ENCODE measurements at places on chromosomes 16 and 17. TPM values are rescaled to one million over a fixed set of nuclear protein-coding genes. Genes with fewer than 3 reads are reported as not detected.

GRCh38 chr17:72053449-72053848, 67.4 kb upstream of the SOX9 start:
- no peak for DNase-seq

DNA sequence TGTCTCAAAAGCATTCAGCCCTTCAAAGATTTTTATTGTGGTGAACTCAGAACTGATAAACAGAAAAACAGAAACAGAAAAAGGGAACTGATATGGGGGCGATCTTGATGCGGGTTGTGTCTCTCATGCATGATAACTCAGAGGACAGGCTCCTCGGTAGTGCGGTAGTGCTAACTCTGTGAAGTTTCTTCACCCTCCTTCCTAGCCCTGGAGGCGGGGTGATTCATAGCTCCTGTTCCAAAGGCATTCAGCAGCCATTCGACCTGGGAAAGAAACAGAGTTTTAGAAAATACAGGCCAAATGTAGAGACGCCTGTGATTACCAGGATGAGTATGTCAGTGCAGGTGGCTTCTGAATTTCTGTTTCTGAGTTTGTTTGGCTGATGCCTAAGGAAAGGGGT, 5.5 kb upstream of the MAF start:
- DNase-seq, result no peak

DNA sequence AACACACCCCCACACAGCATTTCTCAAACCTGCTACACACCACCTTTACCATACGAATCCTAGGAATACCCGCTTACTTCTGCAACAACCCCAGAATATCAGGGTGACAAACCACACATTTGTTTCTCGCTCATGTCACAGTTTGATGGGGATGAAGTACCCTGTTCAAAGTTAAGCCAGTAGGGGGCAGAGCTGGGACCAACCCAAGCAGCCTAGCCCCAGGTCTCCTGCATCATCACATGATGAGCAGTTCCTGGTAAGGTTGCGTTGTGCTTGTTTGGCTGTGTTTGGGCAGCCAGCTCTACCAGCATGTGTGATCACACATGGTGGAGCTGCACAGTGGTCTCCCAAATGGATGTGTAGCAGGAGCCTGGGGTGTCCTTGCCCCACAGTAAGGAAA, 103.6 kb upstream of the C16orf82 start:
- no peak for DNase-seq

- DNase-seq, result no peak
Measured at GRCh38 chr17:15952048-15952532, 7.2 kb downstream of the ADORA2B start.

- DNase-seq, result no peak
Measured at GRCh38 chr16:53695070-53695469, 8.6 kb downstream of the RPGRIP1L start.

GRCh38 chr16:49661465-49662187, 194.3 kb downstream of the ZNF423 start:
- DNase-seq, result no peak

- DNase-seq, result no peak
Measured at GRCh38 chr17:9402590-9403199, 172.9 kb downstream of the STX8 start.

Gene RSPRY1
- 14.0 TPM for total RNA-seq

DNA sequence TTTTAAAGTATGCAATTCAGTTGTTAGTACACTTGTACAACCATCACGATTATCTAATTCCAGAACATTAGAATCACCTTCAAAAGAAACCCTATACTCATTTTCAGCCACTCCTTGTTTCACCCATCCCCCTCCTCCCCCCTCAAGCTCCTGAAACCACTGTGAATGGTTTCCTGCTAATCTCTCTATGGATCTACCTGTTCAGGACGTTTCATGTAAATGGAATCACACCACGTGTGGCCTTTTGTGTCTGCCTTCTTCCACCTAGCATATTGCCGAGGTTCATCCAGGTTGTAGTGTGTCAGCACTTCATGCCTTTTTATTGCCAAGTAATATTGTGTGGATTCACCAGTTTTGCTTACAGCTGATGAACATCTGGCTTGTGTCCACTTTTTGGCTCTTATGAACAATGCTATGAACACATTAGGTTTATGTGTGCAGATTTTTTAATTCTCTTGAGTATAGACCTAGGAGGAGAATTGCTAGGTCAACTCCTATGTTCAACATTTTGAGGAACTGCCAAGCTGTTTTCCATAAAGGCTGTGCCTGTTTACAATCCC, 17.8 kb downstream of the EIF4A3 start:
- no peak for DNase-seq

Gene PRSS53
- 1.2 TPM for total RNA-seq

- no peak for DNase-seq
Measured at GRCh38 chr17:65092262-65092661, 35.7 kb upstream of the GNA13 start.

DNA sequence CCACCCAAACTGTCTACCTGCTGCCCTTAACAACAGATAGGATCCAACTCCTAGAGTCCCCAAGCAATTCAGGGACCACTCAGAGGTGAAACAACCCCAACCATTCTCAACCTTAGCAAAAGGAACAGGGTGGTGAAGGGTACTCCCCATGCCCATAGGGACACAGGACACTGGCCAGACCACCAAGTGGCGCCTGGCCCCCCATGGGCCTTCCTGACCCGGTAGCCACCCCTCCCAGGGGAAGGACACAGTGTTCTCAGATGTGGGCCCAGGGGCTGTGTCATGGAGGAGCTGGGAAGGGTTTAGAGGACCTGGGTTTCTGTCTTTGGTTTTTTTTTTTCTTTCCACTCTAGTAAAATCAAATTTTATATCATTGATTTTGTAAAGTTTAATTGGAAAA, 9.7 kb upstream of the SLC25A39 start:
- DNase-seq, result no peak

DNA sequence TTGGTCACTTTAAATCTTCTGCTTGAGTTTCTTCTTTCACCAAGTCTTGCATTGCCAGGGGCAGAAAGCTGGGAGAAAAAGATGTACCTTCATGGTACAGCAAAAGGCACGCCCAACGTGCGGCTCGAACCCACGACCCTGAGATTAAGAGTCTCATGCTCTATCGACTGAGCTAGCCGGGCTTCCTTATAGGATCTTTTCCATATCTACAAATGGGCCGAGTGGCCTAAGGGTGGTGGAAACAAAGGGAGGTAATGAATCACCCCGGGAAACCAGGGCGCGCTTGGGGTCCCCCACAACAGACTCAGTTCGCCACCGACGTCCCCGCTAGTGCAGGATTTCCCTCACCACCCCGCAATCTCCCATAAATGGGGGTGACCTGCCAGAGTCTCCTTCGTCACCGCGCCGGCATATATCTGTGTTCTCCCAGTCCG, 7.5 kb upstream of the OR1F1 start:
- no peak for DNase-seq

DNA sequence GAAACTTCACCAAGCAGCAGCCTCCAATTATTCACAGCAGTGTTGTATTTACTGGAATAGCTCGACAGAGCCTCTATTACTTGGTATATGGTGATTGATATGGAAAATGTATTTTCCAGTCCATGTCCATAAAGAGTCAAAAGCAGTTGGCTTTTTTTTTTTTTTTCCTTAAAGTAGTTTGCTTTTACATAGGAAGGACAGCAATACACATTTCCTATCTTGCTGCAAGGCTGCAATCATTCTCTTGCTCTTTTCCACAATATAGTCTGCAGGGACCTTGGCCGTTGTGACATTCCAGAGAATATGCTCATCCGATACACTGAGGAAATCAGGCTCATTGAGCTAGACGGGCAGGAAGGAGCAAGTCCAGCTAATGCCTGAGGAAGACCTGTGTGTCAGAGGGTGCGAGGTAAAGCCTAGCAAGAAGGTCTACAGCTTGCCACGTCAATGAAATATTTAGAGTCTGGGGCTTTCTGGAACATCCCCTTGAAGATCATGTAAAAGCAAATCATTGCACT, 131.1 kb downstream of the ENGASE start:
- no peak for DNase-seq

DNA sequence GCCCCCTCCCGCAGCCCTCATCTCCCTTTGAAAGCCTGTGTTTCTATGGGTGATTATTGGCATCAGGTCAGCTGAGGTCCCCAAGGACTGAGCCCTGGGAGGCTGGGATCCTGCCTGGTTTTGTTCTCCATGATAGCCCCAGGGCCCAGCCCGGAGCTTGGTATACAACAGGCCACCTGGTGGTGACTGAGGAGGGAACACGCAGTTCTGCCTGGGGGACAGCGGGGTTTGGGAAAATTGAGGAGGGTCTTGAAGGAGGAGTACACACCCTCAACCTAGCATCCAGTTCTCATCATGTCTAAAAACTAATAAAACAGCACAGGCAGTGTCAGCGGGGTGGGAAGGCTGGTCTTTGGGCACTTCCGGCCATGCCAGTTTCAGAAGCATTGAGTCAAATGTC, 335.1 kb downstream of the CPPED1 start:
- DNase-seq, result no peak

Gene IRF8
- total RNA-seq, result 2.7 TPM

DNA sequence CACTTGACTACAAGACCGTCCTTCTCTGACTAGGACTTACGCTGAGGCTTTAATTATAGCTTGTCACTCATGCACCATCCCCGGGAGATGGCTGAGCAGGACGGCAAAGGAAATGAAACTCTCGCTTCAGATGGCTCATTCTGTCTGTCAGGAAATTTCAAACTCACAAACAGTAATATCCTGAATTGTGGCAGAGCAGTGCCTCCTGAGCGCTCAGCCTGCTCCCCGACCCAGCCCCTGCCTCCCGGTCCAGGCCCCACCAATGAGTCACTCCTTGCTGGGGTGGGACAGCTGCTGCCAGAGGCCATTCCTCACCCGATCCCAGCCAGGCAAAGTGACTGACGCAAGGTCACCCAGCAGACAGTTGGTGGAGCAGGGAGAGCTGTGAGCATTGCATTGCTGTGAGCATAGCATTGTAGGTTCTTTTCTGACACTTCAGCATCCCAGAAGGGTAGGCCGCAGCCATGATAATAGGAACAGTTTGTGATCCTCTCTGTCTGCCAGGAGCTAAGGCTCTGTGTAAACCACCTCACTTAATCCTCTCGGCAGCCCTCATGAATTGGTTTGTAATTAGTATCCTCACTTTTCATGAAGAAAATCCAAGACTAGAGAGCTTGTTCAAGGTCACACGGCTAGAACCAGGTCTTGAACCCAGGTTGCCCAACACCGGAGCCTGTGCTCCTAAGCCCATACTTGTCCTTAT, 20.9 kb downstream of the CCDC182 start:
- DNase-seq, result no peak

GRCh38 chr17:81380131-81380530, 15.1 kb upstream of the BAHCC1 start:
- no peak for DNase-seq

GRCh38 chr17:10648956-10649355, 8.2 kb downstream of the MYH3 start:
- no peak for DNase-seq

Gene TMEM98
- total RNA-seq, result 10.1 TPM

Gene PLA2G10
- total RNA-seq, result not detected

DNA sequence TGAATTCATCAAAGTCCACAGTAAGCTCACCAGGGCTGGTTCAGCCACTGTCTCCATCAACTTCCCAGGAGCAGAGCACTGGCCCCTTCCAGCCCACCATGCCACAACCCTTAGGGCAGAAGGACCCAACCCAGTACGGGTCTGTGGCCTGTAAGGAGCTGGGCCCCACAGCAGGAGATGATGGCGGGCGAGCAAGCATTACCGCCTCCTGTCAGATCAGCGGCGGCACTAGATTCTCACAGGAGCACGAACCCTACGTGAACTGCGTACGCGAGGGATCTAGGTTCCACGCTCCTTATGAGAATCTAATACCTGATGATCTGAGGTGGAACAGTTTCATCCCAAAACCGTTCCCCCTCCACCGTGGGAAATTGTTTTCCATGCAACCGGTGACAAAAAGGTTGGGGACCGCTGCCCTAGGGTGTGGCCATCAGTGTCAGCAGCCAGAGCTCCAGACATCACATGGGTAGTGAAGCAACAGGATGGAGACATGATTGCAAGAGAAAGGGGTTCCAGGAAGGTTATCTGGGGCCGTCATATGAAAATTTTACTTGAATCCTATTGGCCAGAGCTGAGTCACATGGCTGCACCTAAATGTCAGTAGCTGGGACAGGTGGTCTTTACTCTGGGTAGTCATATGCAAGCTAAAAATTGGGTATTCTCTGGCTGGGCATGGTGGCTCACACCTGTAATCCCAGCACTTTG, 12.4 kb upstream of the SLC25A19 start:
- DNase-seq, result no peak

Gene KRTAP3-1
- total RNA-seq, result not detected

Gene RBFOX1
- total RNA-seq, result 71.8 TPM

DNA sequence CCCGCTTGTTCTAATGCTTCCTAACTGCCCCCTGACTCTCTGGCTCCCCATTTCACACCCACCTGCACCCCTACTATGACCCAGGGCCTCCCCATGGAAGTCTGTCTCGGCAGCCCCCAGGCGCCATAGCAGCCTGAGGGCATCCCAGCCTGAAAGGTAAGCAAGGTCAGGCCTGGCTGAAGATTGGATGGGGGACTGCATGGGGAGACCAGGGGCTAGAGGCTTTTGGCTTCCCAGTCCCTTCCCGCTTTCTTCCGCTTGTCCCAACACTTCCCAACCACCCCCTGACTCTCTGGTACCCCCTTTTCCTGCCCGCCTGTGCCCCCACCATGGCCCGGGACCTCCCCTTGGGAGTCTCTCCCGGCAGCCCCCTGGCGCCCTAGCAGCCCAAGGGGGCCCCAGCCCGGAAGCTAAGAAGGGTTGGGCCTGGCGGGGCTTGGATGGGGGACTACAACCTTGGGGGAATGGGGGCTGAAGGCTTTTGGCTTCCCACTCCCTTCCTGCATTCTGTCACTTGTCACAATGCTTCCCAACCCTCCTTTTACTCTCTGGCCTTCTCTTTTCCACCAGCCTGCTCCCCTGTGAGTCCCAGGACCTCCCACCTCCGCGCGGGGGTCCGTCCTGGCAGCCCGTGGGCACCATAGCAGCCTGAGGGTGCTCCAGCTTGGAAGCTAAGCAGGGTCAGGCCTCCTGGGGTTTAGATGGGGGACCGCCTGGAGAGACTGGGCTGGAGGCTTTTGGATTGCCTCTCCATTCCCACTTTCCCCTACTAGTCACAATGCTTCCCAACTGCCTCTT, 2288.4 kb downstream of the TP53TG3F start:
- no peak for DNase-seq

Gene TPSAB1
- 3.6 TPM for total RNA-seq

DNA sequence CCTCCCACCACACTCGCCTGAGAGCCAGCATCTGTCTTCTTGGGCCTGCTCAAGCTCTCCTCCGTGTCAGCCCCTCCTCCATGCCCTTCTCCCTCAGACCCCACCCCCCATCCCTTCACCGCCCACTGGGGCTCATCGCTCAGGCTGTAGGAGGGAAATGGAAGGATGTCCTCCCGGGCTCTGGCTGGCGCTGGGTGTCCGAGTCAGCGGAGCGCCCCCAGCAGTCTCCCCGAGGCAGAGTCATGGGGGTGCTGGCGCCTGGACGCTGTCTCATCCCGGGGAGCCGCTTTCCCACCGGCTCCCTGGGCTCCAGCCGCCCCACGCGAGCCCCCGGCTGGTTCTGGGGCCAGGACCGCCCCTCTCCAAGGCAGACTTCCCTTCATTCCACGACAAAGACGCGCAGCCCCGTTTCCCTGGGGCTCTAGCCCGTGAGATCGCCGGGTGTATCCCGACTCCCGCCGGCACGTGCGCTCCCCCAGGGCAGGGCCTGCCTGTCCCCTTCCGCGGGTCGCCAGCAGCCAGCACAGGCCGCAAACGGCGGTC, 428 bp upstream of the ANTKMT start:
- DNase-seq, result peak; percentile 46

GRCh38 chr17:50731575-50732460, 12.4 kb downstream of the LUC7L3 start:
- no peak for DNase-seq

Gene KRTAP1-1
- not detected for total RNA-seq

Gene SLC6A2
- not detected for total RNA-seq

- no peak for DNase-seq
Measured at GRCh38 chr17:49031965-49032928, 35.1 kb downstream of the IGF2BP1 start.
